Endodermal cell (in vitro differentiated cells): ENCODE measurements at places on chromosomes 6 and 20.

GRCh38 chr6:19395316-19395715 lies 441.9 kb upstream of the ID4 start:
- H3K27me3 ChIP-seq = no peaks in the 10 kb centered on the region
- no peak overlapping the region for H3K4me3 ChIP-seq
- no peak for DNase-seq
- H3K4me1 ChIP-seq = no peaks in the 10 kb centered on the region

DNA sequence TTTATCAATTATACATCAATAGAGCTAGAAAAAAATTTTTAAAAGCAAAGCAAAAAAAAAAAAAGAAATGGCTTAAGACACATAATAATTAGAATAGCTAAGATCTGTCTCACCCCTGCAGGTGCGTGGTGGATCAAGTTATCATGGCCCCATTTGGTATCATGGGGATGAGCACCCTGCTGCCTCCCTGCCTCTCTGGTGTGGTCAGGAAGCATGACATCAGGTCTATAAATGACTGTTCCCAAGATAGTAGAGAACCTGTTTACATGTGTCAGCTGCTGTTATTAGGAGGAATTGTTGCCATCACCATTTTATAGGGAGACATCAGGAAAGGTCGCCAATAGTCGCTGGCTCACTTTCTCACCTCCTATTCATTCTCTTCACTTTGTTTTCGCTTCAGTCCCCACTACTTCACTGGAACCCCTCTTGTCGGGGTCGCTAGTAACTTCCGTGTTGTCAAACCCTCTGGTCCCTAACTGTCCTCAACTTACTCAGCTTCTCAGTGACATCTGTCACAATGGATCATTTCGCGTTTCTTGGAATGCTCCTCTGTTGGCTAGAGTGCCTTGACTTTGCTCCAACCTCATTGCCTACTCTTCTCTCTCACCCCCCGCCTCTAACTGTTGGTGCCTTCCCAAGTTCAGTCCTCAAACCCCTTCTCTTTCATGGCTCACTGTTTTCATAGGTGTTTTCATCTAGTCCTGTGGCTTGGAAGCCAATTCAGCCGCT lies 4.7 kb downstream of the DNTTIP1 start:
- H3K27ac ChIP-seq = no peak overlapping the region
- H3K4me1 ChIP-seq = peaks cover 4% of the 10 kb centered on the region
- H3K36me3 ChIP-seq = peaks cover 41% of the 10 kb centered on the region
- no peak for DNase-seq
- H3K4me3 ChIP-seq = no peak overlapping the region
- no peaks in the 10 kb centered on the region for H3K27me3 ChIP-seq

DNA sequence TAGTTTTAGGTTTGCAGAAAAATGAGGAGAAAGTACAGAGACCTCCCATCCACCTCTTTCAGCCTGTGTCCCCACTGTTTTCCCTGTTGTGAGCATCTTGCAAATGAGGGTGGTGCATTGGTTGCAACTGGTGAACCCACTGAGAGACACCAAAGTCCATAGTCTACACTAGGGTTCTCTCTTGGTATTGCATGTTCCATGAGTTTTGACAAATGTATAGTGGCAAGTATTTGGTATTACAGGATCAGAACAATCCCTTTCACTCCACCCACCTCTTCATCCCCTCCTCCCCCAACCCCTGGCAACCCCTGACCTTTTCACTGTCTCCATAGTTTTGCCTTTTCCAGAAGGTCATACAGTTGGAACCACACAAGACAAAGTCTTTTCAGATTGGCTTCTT lies 20.1 kb downstream of the ZNF831 start:
- no peak for DNase-seq
- no peak overlapping the region for H3K4me3 ChIP-seq
- H3K27ac ChIP-seq = no peak overlapping the region

DNA sequence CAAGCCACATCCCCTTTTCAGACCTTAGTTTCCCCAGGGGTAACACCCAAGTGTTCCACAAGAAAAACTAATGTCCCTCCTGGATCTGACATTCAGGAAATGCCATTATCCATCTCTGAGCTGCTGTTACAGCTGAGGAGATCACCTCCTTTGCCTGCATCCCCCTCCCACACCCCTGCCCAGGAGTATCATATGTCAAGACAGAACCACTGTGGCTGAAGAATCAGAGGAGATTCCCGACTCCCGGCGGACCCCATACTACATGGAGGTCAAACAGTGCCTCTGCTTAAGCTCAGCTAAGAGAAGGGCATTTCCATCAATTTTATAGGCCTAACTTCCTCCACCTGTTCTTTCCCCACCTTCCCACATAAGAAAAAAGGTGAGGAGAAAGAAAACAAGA lies 36.8 kb upstream of the LRFN2 start:
- H3K27me3 ChIP-seq = peaks cover 11% of the 10 kb centered on the region
- peaks cover 5% of the 10 kb centered on the region for H3K4me1 ChIP-seq
- no peak overlapping the region for H3K4me3 ChIP-seq
- H3K27ac ChIP-seq = no peak overlapping the region
- H3K36me3 ChIP-seq = no peaks in the 10 kb centered on the region

- no peak overlapping the region for H3K27ac ChIP-seq
- no peak overlapping the region for H3K4me3 ChIP-seq
- DNase-seq = no peak
- H3K4me1 ChIP-seq = no peaks in the 10 kb centered on the region
- H3K27me3 ChIP-seq = no peaks in the 10 kb centered on the region
Observed at GRCh38 chr6:5116243-5116991, 31.3 kb downstream of the PPP1R3G start.

- H3K27ac ChIP-seq = no peak overlapping the region
- H3K36me3 ChIP-seq = no peaks in the 10 kb centered on the region
- H3K27me3 ChIP-seq = no peaks in the 10 kb centered on the region
- DNase-seq = no peak
- H3K4me3 ChIP-seq = no peak overlapping the region
- H3K4me1 ChIP-seq = peaks cover 7% of the 10 kb centered on the region
Observed at GRCh38 chr6:17983730-17984129, 3.7 kb downstream of the KIF13A start.

- H3K4me1 ChIP-seq = no peaks in the 10 kb centered on the region
- H3K27me3 ChIP-seq = peaks cover 41% of the 10 kb centered on the region
- no peak overlapping the region for H3K27ac ChIP-seq
- H3K36me3 ChIP-seq = no peaks in the 10 kb centered on the region
Observed at GRCh38 chr6:142943711-142944123, 1.3 kb downstream of the HIVEP2 start.

DNA sequence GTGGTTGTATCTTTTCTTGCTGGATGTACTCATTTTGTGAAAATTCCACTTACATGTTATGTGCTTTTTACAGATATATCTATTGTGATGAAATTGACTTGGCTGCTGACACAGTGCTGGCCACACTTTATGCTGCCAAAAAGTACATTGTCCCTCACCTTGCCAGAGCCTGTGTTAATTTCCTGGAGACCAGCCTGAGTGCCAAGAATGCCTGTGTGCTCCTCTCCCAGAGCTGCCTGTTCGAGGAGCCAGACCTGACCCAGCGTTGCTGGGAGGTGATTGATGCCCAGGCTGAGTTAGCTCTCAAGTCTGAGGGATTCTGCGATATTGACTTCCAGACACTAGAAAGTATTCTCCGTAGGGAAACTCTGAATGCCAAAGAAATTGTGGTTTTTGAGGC lies 4.9 kb downstream of the BTBD3 start:
- no peak for DNase-seq
- H3K36me3 ChIP-seq = peaks cover 69% of the 10 kb centered on the region
- H3K27me3 ChIP-seq = no peaks in the 10 kb centered on the region

DNA sequence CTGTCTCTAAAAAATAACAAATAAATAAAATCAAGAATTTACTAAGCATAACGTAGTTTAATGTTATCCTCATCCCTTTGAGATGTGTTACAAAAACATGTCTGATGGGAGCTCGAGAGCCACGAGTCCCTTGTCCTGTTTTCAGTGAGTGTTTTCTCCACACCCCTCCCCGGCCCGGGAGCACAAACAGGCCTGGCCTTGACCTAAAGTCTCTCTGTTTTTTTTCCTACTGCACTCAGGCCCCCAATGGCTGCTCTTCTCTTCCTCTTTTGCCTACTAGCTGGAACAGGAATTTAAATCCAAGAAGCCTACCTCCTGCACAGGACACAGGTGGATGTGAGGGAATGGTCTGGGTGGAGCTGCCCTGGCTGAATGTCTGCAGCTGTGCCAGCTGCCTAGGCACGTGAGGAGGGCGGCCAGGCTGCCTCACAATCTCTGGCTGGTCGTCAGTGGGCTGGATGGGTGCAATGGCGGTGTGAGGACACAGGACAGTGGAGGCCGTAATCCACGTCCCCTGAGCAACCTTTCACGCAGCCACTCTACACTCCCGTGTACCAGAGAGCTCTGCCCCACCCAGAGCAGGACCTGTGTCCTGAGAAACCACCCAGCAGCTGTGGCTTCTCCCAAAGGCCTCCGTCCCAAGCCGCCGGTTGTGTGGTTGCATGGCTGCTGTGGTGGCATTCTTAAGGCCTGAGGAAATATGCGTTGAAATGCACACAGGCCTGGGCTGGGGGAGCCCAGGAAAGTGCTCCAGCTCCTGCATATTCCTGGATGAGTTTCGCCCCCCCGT lies 117.5 kb downstream of the FAM120B start:
- H3K4me3 ChIP-seq = no peak overlapping the region
- peak; percentile 49 for DNase-seq

DNA sequence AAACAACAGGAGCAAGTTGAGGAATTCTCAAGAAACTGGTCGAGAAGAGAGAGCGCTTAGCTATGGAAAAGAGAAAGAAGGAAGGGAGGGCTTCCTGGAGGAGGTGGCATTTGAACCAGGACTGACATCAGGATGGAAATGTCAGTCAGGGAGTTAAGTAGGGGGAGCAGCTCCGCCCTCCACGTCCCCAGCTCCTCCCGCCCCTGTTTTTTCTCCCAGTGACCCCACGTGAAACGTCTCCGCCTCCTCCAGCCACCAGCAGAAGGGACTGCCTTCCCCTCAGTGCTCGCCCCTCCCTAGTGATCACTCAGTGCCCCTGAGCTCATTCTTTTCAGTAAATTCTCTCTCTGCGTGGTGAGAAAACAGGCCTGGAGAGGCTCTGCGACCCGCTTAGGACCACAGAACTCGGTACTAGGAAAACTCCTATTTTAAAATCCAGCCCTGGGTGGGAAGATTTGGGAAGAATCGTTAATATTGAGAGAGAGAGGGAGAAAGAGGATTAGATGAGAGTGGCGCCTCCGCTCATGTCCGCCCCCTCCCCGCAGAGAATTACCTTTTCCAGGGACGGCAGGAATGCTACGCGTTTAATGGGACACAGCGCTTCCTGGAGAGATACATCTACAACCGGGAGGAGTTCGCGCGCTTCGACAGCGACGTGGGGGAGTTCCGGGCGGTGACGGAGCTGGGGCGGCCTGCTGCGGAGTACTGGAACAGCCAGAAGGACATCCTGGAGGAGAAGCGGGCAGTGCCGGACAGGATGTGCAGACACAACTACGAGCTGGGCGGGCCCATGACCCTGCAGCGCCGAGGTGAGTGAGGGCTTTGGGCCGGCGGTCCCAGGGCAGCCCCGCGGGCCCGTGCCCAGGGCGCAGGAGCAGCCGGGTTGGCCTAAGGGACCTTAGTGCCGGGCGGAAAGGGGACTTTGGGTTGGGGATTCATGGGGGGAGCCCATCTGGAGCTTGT lies 4.6 kb downstream of the HLA-DPB1 start:
- peak overlapping the region; percentile 75 for H3K4me3 ChIP-seq
- H3K36me3 ChIP-seq = no peaks in the 10 kb centered on the region

DNA sequence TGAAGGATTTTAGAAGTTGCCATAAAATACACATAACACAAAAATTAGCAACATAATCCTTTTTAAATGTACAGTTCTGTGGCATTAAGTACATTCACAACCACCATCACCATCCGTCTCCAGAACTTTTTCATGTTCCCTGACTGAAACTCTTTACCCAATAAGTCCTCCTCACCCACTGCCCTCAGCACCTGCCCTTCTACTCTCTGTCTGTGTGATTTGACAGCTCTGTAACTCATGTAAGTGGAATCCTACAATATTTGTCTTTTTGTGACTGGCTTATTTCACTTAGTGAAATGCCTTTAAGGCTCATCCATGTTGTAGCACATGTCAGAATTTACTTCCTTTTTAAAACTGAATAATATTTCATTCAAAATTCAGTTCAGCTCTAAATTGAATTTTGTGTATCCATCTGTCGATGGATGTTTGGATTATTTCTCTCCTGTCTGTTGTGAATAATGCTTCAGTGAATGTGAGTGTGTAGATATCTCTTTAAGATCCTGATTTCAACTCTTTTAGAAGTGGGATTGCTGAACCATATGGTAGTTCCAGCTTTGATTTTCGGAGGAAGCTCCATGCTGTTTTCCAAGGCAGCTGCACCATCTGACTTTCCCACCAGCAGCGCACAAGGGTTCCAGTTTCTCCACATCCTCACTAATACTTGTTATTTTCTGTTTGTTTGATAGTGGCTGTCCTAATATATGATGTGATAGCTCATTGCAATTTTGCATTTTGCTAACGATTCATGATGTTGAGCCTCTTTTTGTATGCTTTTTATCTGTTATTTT lies 4.2 kb downstream of the ENTPD6 start:
- H3K27ac ChIP-seq = no peak overlapping the region
- no peak for DNase-seq

GRCh38 chr6:2029130-2029794 lies 216.1 kb downstream of the GMDS start:
- no peaks in the 10 kb centered on the region for H3K27me3 ChIP-seq
- H3K4me1 ChIP-seq = no peaks in the 10 kb centered on the region
- no peak overlapping the region for H3K4me3 ChIP-seq
- no peak overlapping the region for H3K27ac ChIP-seq

DNA sequence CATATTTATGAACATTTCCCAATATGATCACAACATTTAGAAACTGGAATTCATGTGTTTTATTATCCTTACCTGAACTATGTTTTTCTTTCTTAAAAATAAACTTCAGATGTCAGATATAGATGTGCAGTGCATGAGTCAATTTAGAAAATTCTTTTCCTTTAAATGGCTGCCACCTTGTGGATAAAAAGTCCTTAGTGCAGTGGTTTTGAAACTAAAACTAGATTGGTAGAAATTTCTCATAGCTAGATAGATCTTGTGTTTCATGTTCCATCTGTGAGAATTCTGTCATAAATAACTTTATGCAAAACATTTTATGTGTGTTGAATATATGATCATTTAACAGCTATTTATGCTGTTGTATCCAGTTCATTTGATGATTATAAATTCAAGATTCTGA lies 134.9 kb downstream of the KLHL32 start:
- H3K36me3 ChIP-seq = no peaks in the 10 kb centered on the region
- no peaks in the 10 kb centered on the region for H3K27me3 ChIP-seq
- no peak overlapping the region for H3K27ac ChIP-seq
- no peaks in the 10 kb centered on the region for H3K4me1 ChIP-seq

- no peak for DNase-seq
- H3K4me1 ChIP-seq = no peaks in the 10 kb centered on the region
- H3K36me3 ChIP-seq = no peaks in the 10 kb centered on the region
- no peaks in the 10 kb centered on the region for H3K27me3 ChIP-seq
Observed at GRCh38 chr6:37776566-37776965, 43.0 kb upstream of the ZFAND3 start.

- H3K27me3 ChIP-seq = no peaks in the 10 kb centered on the region
- H3K4me1 ChIP-seq = no peaks in the 10 kb centered on the region
- H3K4me3 ChIP-seq = no peak overlapping the region
- no peaks in the 10 kb centered on the region for H3K36me3 ChIP-seq
Observed at GRCh38 chr6:150426198-150426597, 57.4 kb downstream of the IYD start.

- H3K4me3 ChIP-seq = no peak overlapping the region
- peak; percentile 65 for DNase-seq
- no peaks in the 10 kb centered on the region for H3K36me3 ChIP-seq
- no peaks in the 10 kb centered on the region for H3K27me3 ChIP-seq
Observed at GRCh38 chr20:24782801-24783630, 166.1 kb upstream of the CST7 start.

GRCh38 chr6:149761438-149761837 lies 11.9 kb downstream of the PCMT1 start:
- no peak overlapping the region for H3K27ac ChIP-seq
- peaks cover 32% of the 10 kb centered on the region for H3K36me3 ChIP-seq
- H3K4me3 ChIP-seq = no peak overlapping the region
